Activated CD8-positive, alpha-beta T cell treated with anti-CD3 and anti-CD28 coated beads, Interleukin-2, amount 10 ng/mL, durations not matched to agents 7 days and 5 days (primary cell): ENCODE measurements at places on chromosomes 16 and 17. TPM values are rescaled to one million over a fixed set of nuclear protein-coding genes. Genes with fewer than 3 reads are reported as not detected.
A peak's percentile ranks its signal among the peaks of the same experiment; 100 is the strongest.

- peaks cover 23% of the 10 kb centered on the region for H3K4me1 ChIP-seq
- no peak overlapping the region for H3K4me3 ChIP-seq
- no peaks in the 10 kb centered on the region for H3K27me3 ChIP-seq
These were observed 10.3 kb downstream of the TNRC6C start for GRCh38 chr17:77968788-77969187.

- H3K27ac ChIP-seq, result no peak within 1 kb of the TSS
- H3K27me3 ChIP-seq, result no peaks in the 10 kb centered on the region
- no peak for DNase-seq
- H3K4me1 ChIP-seq, result no peaks in the 10 kb centered on the region
- H3K36me3 ChIP-seq, result peaks cover 1% of the 10 kb centered on the region
These were observed at the start of gene PRR15L for GRCh38 chr17:47957591-47958490. PRR15L (minus strand) TSS chr17:47957883; CDS start chr17:47953234, 4,649 bp downstream.

DNA sequence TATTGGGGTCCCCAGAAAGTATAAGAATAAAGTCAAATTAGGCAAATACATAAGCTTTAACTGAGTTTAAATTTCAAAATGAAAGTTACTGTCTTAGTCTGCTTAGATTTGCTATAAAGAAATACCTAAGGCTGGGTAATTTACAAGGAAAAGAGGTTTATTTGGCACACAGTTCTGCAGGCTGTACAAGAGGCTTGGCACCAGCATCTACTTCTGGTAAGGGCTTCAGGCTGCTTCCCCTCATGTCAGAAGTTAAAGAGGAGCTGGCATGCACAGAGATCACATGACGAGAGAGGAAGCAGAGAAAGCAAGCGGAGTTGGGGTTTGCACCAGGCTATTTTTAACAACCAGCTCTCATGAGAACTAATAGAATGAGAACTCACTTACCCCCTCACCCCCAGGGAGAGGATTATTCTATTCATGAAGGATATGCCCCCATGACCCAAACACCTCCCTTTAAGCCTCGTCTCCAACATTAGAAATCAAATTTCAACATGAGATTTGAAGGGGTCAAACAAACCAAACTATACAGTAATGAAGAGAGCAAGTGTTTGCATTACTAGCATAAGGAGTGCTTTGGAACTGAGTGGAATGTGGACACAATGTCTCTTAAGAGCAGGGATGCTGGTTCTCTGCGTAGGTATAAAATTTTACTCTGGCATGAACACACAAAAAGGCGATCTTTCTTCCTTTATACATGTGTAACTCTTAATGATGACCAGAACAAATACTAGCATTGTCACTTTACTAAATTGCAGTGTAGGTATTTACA is 292.8 kb upstream of the PMFBP1 start:
- H3K27ac ChIP-seq, result no peak overlapping the region
- no peak overlapping the region for H3K4me3 ChIP-seq
- no peak for DNase-seq
- no peaks in the 10 kb centered on the region for H3K36me3 ChIP-seq
- no peaks in the 10 kb centered on the region for H3K27me3 ChIP-seq

GRCh38 chr17:74244128-74244527 is 29.9 kb upstream of the DNAI2 start:
- no peaks in the 10 kb centered on the region for H3K27me3 ChIP-seq
- no peaks in the 10 kb centered on the region for H3K4me1 ChIP-seq
- no peak overlapping the region for H3K4me3 ChIP-seq
- no peak overlapping the region for H3K27ac ChIP-seq
- no peak for DNase-seq

- H3K4me3 ChIP-seq, result no peak overlapping the region
- no peak overlapping the region for H3K27ac ChIP-seq
- H3K36me3 ChIP-seq, result peaks cover 58% of the 10 kb centered on the region
- no peaks in the 10 kb centered on the region for H3K27me3 ChIP-seq
- peaks cover 33% of the 10 kb centered on the region for H3K4me1 ChIP-seq
These were observed 8.0 kb downstream of the TXNDC11 start for GRCh38 chr16:11734653-11735043.

GRCh38 chr17:3845621-3846436 is at the start of gene NCBP3:
NCBP3 (minus strand) TSS chr17:3846246; CDS start chr17:3846223, 23 bp downstream.
- H3K4me1 ChIP-seq, result peaks cover 30% of the 10 kb centered on the region
- H3K36me3 ChIP-seq, result peaks cover 23% of the 10 kb centered on the region
- peak within 1 kb of the TSS; percentile 94 for H3K4me3 ChIP-seq
- peak; percentile 90 for DNase-seq
- peaks cover 5% of the 10 kb centered on the region for H3K27me3 ChIP-seq

DNA sequence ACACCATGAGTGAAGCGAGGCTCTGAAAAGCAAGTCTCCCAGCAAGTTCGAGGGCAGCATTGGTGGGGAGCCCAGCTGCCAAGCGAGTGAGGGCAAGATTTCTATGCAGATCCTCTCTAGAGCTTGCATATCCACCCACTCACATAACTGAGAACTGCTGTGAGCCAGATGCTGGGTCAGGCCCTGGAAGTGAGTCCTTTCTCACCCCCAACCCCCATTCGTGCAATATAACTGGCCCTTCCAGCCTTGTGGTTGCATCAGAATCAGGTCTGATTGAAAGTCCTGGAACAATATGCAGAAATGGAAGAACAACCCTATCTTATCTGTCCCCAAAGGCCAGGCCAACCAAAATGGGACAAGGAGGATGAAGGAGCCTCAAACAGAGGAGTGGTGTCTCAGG is 146.6 kb downstream of the IRX5 start:
- no peaks in the 10 kb centered on the region for H3K36me3 ChIP-seq
- no peak for DNase-seq
- no peaks in the 10 kb centered on the region for H3K27me3 ChIP-seq
- H3K4me3 ChIP-seq, result no peak overlapping the region
- no peak overlapping the region for H3K27ac ChIP-seq

DNA sequence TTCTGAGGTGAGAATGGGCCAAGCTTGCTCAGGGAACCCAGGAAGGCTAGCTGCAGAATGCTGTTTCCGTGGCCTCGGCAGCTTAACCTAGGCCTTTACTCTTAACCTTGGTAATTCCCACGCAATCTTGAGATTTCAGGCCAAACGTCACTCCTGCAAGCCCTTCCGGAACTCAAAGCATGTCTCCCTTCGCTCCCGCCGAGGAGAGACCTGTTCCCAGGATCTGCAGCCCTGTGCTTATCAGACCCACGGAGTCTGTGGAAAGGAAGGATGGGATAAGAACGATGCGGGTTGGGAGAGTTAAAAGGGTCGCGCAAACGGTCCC is 524 bp upstream of the ZFP3 start:
- no peaks in the 10 kb centered on the region for H3K27me3 ChIP-seq
- peaks cover 23% of the 10 kb centered on the region for H3K36me3 ChIP-seq
- H3K27ac ChIP-seq, result peak overlapping the region; percentile 84
- DNase-seq, result no peak
- H3K4me1 ChIP-seq, result peaks cover 22% of the 10 kb centered on the region

GRCh38 chr16:75621170-75621477 is 2.0 kb downstream of the ADAT1 start:
- peaks cover 41% of the 10 kb centered on the region for H3K36me3 ChIP-seq
- H3K27ac ChIP-seq, result peak overlapping the region; percentile 31
- H3K27me3 ChIP-seq, result no peaks in the 10 kb centered on the region

DNA sequence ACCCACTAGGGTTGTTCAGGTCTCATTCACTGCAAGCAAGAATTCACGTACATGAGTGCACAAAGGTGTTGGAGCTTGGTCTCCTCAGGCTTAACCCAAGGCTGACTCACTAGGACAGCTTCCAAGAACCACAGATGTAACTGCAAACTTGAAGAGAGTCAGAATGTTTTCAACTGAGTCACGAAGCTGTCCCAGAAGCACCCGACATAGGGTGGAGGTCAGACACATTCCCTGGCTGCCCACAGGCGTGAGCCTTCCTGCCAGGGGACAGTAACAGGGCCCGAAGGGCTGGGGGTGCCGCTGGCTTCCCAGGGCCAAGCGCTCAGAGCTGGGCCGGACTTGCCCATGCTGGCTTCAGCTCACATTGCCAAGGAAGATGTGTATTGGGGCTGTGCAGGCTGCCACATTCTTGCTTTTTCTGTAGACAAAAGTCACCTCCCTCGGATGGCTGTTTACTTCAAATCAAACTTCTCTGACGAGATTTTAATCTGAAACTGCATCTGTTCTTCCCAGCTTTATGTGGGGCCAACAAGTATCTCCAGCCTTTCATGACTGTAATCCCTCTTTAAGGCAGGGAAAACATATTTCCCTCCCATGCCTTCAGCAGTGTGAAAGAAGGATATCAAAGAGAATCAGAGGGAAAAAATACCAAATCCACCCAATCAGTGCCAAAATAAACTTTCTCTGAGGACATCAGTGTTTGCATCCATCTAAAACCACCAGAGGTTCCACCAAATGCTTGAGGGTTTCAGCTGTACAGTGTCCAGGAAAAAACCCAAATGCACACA is 14.3 kb downstream of the CMTM3 start:
- DNase-seq, result no peak
- H3K4me3 ChIP-seq, result no peak overlapping the region
- peaks cover 7% of the 10 kb centered on the region for H3K4me1 ChIP-seq
- no peak overlapping the region for H3K27ac ChIP-seq

DNA sequence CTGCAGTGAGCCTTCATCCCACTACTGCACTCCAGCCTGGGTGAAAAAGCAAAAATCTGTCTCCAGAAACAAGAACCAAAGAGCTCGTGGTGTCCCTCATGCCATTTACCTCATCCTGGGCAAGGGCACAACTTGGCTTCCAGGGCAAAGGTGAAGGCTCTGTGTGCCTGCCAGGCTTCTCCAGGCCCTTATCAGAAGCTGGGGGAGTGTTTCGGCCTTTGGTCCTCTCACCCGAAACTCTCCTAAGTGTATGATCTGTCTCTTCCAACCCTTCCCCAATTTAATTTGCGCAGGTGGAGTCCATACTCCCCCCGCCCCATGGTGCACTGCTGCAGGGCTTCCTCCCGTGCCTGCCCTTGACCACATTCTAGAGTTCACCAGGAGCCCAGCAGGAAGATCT is 1.1 kb downstream of the CES2 start:
- H3K4me1 ChIP-seq, result peaks cover 49% of the 10 kb centered on the region
- DNase-seq, result no peak
- peak overlapping the region; percentile 53 for H3K27ac ChIP-seq

DNA sequence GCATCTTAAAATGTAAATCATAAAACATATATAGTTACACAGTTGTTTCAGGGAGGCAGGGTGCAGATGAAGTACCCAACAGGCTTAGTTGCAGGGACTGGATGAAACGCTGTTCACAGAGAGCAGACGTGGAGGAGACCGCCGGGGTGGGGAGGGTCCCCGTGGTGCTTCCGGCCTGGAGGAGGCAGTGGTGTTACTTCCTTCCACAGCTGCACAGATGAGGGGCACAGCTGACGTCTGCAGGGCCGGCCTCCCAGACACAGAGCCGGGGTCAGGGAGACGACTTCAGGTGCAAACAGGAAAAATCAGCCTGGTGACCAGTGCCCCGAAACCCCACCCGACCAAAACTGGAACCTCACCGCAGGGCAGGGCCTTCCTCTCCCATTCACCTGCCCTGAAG is 17.1 kb downstream of the SPIRE2 start:
- no peak overlapping the region for H3K4me3 ChIP-seq
- peaks cover 11% of the 10 kb centered on the region for H3K27me3 ChIP-seq
- H3K27ac ChIP-seq, result no peak overlapping the region

DNA sequence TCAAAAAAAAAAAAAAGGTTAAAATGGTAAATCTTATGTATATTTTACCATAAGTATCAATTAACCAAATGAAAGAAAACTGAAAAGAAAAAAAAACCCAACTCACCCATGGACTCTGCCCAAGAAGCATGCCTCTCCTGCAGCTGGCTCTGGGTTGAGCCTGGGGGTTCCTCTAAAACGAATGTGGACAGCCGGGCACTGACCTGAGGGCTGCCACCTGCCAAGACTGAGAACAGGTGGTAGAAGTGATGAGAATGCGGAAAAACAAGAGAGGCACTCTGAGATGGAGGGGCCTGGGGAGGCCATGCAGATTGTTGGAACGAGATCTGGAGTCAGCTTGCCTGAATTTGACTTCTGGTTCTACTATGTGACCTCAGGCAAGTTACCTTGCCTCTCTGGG is 85.5 kb upstream of the MSI2 start:
- no peak overlapping the region for H3K4me3 ChIP-seq
- no peaks in the 10 kb centered on the region for H3K4me1 ChIP-seq
- no peak for DNase-seq
- H3K27ac ChIP-seq, result no peak overlapping the region

DNA sequence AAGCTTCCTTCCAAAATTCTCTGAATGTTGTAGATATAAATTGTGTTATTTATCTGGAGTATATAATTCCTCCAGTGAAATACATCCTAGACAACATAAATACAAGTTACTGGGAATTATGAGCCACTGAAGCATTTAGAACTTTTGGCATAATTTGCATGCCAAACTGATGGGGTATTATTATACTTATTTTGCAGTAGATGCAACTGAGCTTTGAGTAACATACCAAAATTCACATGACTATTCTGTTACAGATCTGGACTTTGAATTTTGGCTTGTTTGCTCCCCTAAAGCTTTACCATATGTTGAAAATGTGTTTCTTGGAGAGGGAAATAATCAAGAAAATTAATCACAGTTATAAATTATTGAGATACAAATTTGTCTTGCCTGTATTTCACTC is 372.5 kb downstream of the CDH11 start:
- DNase-seq, result no peak
- no peaks in the 10 kb centered on the region for H3K27me3 ChIP-seq
- no peak overlapping the region for H3K4me3 ChIP-seq
- no peak overlapping the region for H3K27ac ChIP-seq
- H3K4me1 ChIP-seq, result no peaks in the 10 kb centered on the region
- no peaks in the 10 kb centered on the region for H3K36me3 ChIP-seq

Gene CD300LG
- not detected for total RNA-seq

Gene METTL16
- 25.7 TPM for total RNA-seq

Gene DHRS7C
- not detected for total RNA-seq

Gene TBC1D3I
- total RNA-seq, result 0.31 TPM

Gene TP53TG3
- total RNA-seq, result not detected

Gene TUBB3
- 1.3 TPM for total RNA-seq

Gene PRSS21
- 6.0 TPM for total RNA-seq

Gene CCL15
- not detected for total RNA-seq

Gene DHRS13
- total RNA-seq, result 29.2 TPM

Gene CSH1
- total RNA-seq, result not detected
